Activated CD4-positive, alpha-beta T cell treated with anti-CD3 and anti-CD28 coated beads for 36 hours (primary cell): ENCODE measurements at places on chromosomes 5 and 9. TPM values are rescaled to one million over a fixed set of nuclear protein-coding genes. Genes with fewer than 3 reads are reported as not detected.

The OR1Q1 gene
- total RNA-seq: not detected

The GFI1B gene
- total RNA-seq: not detected

The SLC4A9 gene
- total RNA-seq: 0.21 TPM

The DROSHA gene
- total RNA-seq: 84.3 TPM

DNA sequence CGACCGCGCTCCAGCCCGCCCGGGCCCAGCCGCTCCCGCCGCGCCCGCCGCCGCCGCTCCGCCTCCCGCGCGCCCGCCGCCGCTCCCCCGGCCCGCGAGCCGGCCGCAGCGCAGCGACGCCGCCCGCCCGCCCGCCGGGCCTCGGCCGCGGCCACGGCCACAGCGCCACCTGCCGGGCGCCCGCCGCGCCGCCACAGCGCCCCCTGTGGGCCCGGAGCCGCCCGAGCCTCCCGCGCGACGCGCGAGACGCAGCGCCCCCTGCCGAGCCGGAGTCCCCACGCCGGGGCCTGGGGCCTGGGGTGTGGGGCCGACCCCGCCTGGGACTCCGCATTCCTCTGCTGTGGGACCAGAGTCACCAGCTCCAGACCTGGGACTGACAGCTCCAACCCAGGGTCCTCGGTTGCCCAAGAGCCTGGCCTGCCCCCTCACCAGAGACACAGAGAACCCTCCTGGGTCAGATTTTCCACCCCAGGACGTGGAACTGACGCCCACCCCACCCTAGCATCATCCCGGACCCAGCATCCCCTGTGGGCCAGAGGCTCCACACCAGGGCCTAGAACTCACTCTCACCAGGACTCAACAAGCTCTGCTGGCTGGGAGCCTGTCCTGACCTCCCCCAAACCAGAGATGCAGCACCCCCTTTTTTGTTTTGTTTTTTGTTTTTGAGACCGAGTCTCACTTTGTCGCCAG is at the start of gene RAPGEF1:
Gene RAPGEF1, minus strand, starts transcription at position 118 of the 690 bp plus-strand sequence. CDS start 246 bp downstream, outside the sequence.
- H3K4me3 ChIP-seq: peak within 1 kb of the TSS; percentile 95
- peak within 1 kb of the TSS; percentile 95 for H3K27ac ChIP-seq
- H3K36me3 ChIP-seq: peaks cover 23% of the 10 kb centered on the region
- peaks cover 57% of the 10 kb centered on the region for H3K4me1 ChIP-seq
- DNase-seq: peak; percentile 90
- H3K27me3 ChIP-seq: no peaks in the 10 kb centered on the region

GRCh38 chr9:98730871-98731270 is 22.1 kb upstream of the GABBR2 start:
- no peaks in the 10 kb centered on the region for H3K4me1 ChIP-seq
- peaks cover 4% of the 10 kb centered on the region for H3K27me3 ChIP-seq
- DNase-seq: no peak
- H3K36me3 ChIP-seq: peaks cover 3% of the 10 kb centered on the region
- H3K4me3 ChIP-seq: no peak overlapping the region

GRCh38 chr5:156815988-156816599 is 34.0 kb upstream of the PPP1R2B start:
- H3K4me1 ChIP-seq: no peaks in the 10 kb centered on the region
- H3K27ac ChIP-seq: no peak overlapping the region
- DNase-seq: peak; percentile 65

- H3K27ac ChIP-seq: no peak overlapping the region
- peaks cover 5% of the 10 kb centered on the region for H3K27me3 ChIP-seq
- H3K36me3 ChIP-seq: no peaks in the 10 kb centered on the region
- no peak for DNase-seq
- peaks cover 2% of the 10 kb centered on the region for H3K4me1 ChIP-seq
Measured at GRCh38 chr9:134775081-134775951, 105.3 kb upstream of the FCN2 start.

DNA sequence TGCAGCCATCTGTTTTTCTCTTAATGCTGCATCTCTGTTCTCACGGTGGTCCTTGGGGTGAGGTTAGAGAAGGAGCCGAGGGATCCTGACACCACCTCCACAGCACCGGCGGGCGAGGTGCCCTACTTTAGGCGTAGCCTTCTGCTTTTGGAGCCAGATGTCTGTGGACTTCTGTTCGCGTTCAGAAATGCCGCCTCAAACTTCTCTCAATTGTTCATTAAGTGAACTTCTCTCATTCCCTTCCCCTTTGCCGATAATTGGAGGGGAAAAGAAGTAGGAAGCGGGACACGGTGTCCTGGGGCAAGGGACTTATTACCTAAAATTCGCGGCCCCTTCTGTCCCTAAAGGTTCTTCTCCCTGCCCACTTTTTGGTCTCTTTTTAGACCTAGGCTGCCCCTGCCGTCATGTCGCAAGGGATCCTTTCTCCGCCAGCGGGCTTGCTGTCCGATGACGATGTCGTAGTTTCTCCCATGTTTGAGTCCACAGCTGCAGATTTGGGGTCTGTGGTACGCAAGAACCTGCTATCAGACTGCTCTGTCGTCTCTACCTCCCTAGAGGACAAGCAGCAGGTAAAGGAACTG is 455 bp downstream of the KIF20A start:
- peaks cover 16% of the 10 kb centered on the region for H3K4me1 ChIP-seq
- H3K36me3 ChIP-seq: peaks cover 42% of the 10 kb centered on the region
- H3K27me3 ChIP-seq: no peaks in the 10 kb centered on the region
- no peak overlapping the region for H3K4me3 ChIP-seq
- H3K27ac ChIP-seq: no peak overlapping the region

DNA sequence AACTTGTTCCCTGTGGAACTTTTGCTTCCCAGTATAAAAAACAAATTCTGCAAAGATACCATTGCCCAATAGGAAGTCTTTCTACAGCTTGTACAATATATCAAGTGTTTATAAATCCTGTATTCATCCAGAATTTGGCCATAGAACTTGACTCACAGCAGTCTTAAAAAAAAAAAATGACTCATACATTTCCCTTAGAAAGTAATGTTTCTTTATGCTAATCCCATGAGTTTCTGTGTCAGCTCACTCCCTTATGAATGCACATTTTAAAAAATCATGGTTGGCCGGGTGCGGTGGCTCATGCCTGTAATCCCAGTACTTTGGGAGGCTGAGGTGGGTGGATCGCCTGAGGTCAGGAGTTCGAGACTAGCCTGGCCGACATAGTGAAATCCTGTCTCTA is 89.3 kb upstream of the DMRT1 start:
- no peak overlapping the region for H3K27ac ChIP-seq
- H3K4me3 ChIP-seq: no peak overlapping the region
- H3K27me3 ChIP-seq: peaks cover 4% of the 10 kb centered on the region
- no peaks in the 10 kb centered on the region for H3K36me3 ChIP-seq
- H3K4me1 ChIP-seq: peaks cover 48% of the 10 kb centered on the region
- DNase-seq: no peak

GRCh38 chr9:113621309-113621791 is 157.8 kb downstream of the RGS3 start:
- no peak for DNase-seq
- H3K27ac ChIP-seq: peak overlapping the region; percentile 98
- H3K4me1 ChIP-seq: peaks cover 67% of the 10 kb centered on the region

- no peaks in the 10 kb centered on the region for H3K36me3 ChIP-seq
- H3K27ac ChIP-seq: no peak overlapping the region
- no peaks in the 10 kb centered on the region for H3K4me1 ChIP-seq
- peaks cover 2% of the 10 kb centered on the region for H3K27me3 ChIP-seq
- DNase-seq: no peak
Measured at GRCh38 chr9:109599711-109600110, 101.6 kb upstream of the PTPN3 start.

DNA sequence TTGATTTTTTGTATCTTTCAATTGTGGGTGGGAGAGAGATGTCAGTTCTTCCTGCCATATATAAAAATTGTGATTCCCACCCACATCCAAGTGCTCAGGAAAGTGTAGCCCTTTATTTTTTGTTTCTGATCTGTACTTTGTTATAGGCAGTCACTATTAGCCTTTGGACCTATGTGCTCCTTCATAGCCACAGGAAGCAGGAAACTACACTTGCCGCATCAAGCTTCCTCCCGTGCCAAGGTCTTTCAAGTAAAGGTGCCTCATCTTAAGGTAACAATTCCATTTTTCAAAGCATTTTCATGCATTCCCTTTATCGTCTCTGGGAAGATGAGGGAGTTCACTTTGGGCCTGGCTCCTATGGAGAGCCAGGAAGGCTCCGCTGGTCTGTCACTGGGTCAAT is 339.0 kb downstream of the DIRAS2 start:
- H3K27ac ChIP-seq: no peak overlapping the region
- no peaks in the 10 kb centered on the region for H3K4me1 ChIP-seq
- H3K36me3 ChIP-seq: no peaks in the 10 kb centered on the region
- H3K27me3 ChIP-seq: peaks cover 16% of the 10 kb centered on the region

DNA sequence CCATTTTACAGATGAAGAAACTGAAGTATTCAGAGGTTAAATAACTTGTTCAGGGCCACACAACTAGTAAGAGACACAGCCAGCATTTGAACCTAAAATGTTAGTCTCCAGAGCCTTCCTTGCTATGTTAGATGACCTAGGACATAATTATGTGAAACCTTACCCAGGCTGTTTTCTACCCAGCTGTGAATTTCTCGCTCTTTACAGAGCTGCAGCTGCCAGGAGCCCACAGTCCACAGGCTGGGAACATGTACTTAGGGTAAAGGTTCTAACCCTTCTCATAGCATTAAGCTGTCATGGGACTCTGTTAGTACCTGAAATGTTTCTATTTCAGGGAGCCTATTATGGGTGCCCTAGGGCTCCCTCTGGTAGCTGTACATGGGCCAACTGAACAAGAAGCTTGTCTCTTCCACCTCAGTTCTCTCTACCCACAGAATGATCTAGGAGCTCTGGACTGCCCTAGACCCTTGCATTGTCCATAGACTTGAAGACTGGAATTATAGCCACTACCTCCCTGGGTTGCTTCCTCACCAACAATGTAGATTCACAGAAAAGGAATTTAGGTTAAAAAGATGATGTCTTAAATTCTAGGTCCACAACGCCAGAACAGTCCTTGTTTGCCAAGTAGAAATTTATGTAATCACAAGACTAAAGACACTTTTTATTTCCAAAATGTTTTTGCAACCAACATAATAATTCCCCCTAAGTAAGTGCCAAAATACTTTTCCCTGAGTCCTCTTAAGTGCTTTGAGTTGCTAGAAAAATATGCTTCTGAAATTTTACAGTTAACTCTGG is 262.9 kb downstream of the PIK3R1 start:
- H3K27me3 ChIP-seq: peaks cover 5% of the 10 kb centered on the region
- no peaks in the 10 kb centered on the region for H3K4me1 ChIP-seq
- no peak for DNase-seq
- H3K4me3 ChIP-seq: no peak overlapping the region
- no peak overlapping the region for H3K27ac ChIP-seq

DNA sequence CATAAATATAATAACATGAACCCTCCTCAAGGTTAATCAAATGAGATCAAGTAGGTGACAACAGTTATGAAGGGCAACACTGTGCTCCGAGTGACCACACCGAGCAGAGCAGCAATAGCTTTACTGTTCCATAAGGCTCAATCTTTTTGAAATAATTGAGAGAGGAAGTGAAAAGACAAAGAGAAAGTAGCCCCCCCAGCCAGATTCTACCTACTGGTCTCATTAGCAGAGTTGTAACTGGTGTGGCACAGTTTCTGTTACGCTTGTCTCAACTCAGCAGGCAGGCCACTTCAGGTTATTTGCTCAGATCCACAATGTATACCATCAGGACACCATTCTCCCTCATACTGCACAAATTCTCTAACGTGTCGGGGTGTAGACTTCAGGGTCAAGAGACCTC is 14.0 kb downstream of the PRUNE2 start:
- no peak for DNase-seq
- H3K27ac ChIP-seq: no peak overlapping the region
- peaks cover 3% of the 10 kb centered on the region for H3K27me3 ChIP-seq
- no peaks in the 10 kb centered on the region for H3K4me1 ChIP-seq
- H3K4me3 ChIP-seq: no peak overlapping the region

DNA sequence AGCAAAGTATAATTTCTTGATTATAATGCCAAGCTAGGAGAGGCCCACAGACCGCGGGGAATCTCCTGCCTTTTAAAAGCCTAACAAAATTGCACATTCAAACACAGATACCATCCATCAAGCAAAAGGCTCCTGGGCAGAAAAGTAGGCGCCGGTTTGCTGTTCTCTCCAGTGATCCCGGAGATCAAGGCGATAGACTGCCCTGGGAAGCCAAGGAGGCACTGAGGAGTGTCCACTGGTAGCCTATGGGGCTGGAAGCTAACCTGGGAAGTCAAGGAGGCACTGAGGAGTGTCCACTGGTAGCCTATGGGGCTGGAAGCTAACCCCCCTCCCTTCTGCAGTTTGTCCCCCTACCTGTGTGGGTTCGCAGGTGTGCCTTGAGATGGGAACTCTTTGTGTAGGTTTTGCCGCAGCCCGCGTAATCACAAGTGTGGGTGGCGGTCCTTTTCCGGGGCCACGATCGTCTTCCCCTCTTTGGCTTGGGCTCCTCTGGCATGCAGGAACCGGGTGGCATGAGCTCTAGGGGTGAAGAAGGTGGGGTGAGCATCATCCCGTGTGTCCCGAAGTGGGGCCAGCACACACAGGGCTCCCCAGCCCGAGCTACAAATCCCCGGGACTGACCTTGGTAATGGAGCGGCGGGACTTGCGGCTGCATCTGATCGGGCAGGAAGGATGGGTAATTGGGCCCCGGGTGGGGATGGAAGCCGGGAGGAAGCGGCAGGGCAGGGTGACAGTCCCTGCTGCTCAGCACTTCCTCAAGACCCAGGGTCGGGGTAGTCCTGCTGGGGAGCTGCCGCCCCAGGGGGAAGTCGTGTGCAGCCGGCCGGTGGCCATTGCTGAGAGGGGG is 2.7 kb downstream of the KLF4 start:
- H3K4me3 ChIP-seq: no peak overlapping the region
- H3K27ac ChIP-seq: no peak overlapping the region
- H3K4me1 ChIP-seq: peaks cover 20% of the 10 kb centered on the region
- no peaks in the 10 kb centered on the region for H3K36me3 ChIP-seq

GRCh38 chr9:88663771-88664419 is 128.9 kb downstream of the NXNL2 start:
- H3K27ac ChIP-seq: no peak overlapping the region
- DNase-seq: no peak
- H3K4me3 ChIP-seq: no peak overlapping the region

- peak; percentile 13 for DNase-seq
- H3K27me3 ChIP-seq: peaks cover 64% of the 10 kb centered on the region
- H3K36me3 ChIP-seq: no peaks in the 10 kb centered on the region
Measured at GRCh38 chr5:115815006-115815692, 1.3 kb downstream of the CDO1 start.

DNA sequence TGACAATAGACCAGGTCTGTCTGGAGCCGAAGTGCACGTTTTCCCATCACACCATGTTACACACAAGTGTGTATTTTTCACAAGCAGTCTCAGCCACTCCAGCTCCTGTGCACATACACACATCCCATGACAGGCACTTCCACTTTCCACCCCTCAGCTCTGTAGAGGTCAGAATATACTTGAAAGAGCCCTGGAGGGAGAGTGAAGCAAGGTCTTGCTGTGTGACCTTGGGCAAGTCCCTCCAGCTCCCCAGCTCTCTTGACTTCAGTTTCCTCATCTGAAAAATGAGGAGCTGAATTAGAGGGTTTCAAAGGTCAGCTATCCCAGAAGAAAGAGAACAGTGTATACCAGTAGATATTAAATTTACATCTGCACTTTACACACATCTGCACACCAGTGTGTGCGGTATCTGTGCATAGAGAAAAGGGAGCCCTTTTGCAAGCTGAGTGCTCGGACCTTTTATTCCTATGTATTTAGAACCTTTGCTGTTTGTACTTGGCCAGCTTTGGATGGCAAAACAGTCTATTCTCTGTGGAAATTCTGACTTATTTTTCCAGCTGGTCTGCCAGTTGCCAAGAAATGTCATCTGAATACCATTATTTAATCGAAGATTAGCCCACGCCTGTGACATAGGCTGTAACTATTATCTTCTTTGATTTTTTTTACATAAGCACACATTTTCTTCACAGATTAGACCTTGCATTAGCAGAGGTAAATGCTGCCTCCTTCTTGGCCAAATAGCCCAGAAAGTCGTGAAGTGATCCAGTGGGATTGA is 528.0 kb downstream of the BNC2 start:
- H3K27me3 ChIP-seq: no peaks in the 10 kb centered on the region
- H3K4me1 ChIP-seq: no peaks in the 10 kb centered on the region
- no peak overlapping the region for H3K4me3 ChIP-seq
- H3K36me3 ChIP-seq: no peaks in the 10 kb centered on the region
- DNase-seq: no peak
